ENCODE measurements at places on chromosomes 2 and 18.

DNA sequence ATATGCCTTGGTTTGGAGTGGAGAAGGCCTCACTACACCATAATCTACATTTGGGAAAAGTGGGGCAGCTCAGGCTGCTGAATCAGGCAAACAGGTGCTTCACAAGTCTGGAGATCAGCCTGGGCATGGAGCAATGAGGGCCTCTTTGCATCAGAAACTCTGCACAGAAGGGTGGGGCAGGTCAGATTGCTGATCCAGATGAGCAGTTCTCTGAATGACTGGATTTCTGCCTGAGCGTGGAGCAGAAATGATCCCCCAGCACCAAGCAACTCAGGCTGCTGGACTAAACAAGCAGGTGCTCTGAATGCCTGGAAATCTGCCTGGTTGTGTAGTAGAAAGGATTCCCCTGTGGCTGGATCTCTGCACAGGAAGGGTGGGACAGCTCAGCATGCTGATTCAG, 605.3 kb upstream of the ZNF804A start:
- no peak for DNase-seq

DNA sequence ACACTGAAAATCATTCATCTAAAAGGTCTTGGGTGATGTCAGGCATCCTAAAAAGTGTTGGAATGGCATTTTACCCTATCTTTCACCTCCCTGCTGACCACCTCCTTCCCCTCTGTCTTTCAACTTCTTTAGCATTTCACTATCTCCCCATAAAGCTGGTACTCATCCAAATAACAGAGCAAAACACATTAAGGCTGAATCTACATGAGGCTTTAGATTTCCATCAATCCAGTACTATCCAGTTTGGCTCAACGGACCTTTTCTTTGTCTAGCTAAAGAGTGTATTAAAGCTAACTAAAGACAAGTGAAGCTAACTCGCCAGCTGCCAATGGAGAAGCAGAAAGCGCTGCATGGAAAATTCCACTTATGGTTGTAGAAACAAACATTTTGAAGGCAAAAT, 122.5 kb upstream of the NCKAP5 start:
- no peak for DNase-seq

DNA sequence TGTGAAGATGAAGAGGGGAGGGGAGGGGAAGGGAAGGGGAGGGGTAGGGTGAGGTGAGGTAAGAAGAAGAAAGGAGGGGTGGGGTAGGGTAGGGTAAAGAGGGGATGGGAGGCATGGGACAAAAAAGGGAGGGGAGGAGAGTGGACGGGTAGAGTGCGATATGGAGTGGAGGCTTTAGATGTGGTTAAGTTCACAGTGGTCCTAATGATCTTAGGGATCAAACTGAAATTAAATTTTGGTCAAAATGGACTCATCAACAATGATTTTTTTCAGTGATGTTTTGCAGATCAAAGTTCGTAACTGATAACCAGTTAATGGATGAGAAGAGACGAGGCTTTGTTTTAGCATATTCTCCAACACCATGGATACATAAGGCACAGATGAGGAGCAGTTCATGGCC, 513.9 kb upstream of the ACVR2A start:
- DNase-seq = no peak

DNA sequence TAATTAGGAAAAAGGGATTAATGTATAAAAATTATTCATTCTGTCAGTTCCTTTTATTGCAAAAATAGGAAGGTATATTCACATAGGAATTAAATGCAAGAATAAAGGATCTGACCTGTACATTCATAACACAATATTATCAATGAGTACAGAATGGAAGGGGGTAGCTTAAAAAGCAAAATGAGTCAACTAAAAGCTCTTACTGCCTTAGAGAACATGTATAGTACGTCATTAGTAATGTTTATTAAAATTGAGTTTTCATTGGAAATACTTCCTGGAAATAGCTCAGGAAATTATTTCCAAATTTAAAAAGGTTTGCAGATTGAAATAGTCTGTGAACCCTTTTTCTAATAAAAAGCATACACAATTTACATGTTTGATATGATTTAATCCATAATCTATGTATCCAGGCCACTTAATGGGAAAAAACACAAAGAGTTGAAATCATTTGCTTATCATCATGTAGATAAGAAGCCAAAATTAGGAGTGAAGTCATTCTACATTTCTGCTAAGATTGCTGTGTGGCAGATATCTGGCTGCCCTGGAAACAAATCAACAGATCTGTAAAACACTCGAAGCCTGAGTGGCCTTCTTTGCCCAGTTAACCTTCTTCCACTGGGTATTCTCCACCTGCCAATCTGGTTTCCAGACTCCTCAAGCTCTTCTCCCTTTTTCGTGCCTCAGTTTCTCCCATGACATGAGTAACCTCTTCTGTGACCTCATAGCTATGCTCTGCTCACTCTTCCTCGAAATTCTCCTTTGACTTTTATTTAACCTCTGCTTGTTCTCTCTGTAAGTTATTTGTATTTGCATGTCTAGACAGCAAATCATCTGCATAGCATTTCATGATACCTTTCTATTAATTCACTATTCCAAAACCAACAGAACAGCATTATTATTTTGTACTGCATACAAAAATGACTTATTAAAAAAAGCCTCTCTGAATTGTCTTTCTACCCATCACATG, 181.2 kb upstream of the REV1 start:
- DNase-seq = no peak

DNA sequence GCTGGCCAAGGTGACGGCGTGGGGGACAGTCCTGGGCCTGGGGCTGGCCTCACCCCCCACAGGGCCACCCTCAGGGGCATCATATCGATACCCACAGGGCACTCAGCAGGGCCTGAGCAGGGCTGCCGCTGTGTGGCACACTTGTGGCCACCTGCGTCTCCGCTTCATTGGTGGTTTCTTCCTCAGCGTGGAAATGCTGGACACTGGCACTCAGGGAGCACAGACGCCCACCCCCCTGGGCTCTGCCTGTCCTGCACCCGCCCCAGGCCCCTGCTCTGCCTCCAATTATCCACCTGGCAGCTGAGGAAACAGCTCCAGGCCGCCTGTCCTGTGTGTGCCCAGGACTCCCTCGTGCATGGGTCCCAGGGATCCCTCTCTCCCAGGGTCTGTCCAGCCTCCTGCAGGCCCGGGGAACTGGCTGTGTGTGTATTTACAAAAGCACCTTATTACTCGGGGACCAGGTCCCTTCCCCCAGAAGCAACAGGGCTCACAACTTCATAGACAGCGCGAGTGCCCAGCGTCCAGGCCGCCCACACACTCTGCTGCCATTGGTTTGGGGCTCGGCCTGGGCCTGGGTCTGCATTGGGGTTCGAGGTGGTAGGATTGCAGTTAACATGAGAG, 13.1 kb downstream of the CROCC2 start:
- no peak for DNase-seq

- no peak for DNase-seq
These were observed 209.0 kb upstream of the KYNU start for GRCh38 chr2:142668420-142668819.

- no peak for DNase-seq
These were observed 142.9 kb downstream of the PLCL1 start for GRCh38 chr2:197947219-197947757.

DNA sequence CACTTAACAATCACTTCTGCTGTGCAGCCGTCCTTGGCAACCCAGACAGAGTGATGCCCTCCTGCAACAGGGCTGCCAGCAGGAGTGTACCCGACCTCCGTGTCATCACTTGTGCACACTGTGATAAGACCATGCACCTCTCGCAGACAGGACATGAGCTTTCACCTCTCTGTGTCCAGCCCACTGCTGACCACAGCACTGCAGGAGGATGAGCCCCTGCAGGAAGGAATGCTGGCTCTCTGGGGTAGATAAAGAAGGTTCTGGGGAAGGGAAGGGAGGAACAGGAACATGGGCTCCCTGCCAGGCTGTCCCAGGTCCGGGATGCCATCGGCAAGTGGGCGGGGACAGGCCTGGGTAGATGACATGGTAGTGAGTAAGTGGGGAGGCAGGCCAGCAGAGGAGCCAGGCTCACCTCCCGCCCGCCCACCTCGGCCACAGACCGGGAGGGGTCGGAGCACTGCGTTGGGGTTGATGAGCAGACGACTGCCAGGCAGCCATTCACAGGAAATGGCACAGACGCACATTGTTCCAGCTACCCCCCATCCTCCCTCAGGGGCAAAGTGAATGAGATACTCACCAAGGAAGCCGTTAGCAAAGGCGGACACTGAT, 18.6 kb upstream of the COL6A3 start:
- DNase-seq = peak; percentile 26

- DNase-seq = no peak
These were observed 135.5 kb downstream of the MYO3B start for GRCh38 chr2:170313347-170313991.

DNA sequence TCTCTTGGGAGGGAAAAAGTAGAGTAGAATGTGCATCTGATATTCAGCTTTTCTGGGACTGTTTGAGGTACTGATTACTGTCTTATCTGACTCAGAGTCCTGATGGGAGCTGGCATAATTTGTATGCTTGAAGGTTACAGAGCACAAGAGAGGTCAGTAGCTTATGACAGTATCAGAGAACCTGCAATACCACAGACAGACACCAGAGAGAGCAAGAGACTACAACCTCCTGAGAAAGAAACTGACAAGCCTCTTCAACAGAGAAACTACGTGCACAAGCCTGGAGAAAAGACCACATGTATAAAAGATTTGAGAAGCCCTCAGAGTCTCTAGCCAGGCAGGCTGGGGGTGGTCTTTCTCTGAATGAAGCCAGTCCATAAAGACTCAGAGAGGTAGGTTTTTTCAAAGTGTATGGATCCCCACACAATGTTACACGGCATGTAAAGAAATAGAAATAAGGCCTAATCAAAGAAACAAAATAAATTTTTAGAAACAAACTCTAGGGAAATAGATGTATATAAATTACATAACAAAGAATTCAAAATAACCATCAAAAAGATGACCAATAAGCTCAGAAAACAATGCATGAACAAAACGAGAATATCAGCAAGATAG, 568.3 kb downstream of the LRRTM4 start:
- DNase-seq = no peak

GRCh38 chr2:76958749-76959148, 563.4 kb downstream of the LRRTM4 start:
- no peak for DNase-seq

GRCh38 chr18:63752636-63753035, 22.6 kb upstream of the SERPINB7 start:
- DNase-seq = no peak

- DNase-seq = no peak
These were observed 58.0 kb downstream of the LRRFIP1 start for GRCh38 chr2:237685408-237685807.

DNA sequence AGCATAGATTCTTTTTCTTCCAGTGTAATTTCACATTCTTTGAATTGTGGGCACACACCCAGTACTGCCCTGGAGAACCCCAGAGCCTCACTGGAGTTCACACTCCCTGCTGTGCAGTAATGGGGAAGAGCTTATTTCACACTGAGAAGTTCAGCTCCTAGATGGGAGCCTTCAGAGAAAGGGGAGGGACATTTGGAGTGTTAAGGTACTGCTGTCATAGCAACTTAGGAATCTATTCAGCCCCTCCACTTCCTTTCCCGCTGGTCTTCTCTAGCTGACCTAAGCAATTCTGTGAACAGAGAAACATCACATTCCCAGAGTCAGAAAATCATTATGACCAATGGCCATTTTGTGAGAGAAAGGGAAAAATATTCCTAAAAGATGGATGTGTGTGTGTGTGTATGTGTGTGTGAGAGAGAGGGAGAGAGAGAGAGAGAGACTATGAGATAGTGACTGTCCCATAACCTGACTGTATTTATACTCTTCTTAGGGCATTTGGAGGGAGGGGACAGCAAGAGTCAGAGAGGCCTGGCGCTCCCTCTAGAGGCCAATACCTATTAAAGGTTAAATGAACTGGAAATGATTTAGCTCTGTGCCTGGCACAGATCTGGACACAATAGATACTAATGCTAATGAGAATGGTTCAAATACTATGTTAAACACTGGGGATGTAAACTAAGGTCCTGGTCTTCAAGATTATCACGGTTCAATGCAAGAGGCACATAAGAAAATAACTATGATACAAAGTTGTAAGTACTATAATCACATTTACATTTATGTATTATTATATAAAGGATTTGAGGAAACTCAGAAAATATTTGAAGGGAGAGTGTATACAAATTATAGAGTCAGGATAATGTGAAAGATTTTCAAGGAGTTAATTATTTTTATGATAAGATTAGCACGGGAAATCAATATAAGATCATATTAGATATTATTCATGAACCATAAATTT, 41.5 kb upstream of the RPE start:
- DNase-seq = no peak

- no peak for DNase-seq
These were observed 170.2 kb downstream of the THADA start for GRCh38 chr2:43425659-43426058.

DNA sequence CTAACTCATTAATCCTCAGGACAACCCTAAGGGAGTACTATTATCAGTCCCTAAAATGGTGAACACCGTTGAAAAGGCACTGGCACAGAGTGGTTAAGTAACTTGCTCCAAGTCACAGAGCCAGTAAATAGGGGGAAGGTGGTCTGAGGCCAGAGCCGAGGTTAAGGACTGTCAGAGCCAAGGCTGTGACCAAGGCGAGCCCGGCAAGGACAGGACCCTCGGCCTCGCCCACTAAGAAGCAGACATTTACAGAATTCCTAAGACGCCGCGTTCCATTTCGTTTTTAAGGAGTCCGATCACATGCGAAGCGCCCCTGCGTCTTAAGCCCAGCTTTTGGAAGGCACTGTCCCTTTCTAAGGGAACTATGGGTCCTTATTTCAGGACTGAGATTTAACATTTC, 1.1 kb downstream of the PDIA6 start:
- DNase-seq = no peak

DNA sequence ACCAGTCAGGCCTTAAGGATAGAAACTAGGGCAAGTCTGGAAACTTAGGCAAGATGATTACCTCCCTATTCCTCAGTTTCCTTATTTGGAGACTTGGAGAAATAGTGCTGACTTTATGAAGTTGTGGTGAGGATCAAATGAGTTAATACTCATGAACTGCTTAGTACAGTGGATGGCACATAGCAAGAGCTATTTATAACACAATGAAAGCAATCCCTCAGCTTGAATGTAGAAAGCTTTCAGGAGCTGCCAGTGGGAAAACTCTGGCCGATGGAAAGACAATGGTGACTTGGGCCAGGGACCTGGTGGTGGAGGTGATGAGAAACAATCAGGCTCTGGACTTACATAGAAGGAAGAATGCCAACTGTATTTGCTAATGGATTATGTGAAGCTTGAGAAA, 269.4 kb upstream of the THUMPD2 start:
- DNase-seq = no peak

GRCh38 chr2:181780047-181780651, 99.8 kb upstream of the NEUROD1 start:
- no peak for DNase-seq

GRCh38 chr2:43130548-43130875, 95.9 kb downstream of the ZFP36L2 start:
- DNase-seq = no peak

- no peak for DNase-seq
These were observed 53.9 kb downstream of the KCTD18 start for GRCh38 chr2:200455958-200456421.

- peak; percentile 22 for DNase-seq
These were observed 33.3 kb downstream of the UXS1 start for GRCh38 chr2:106160786-106161261.

DNA sequence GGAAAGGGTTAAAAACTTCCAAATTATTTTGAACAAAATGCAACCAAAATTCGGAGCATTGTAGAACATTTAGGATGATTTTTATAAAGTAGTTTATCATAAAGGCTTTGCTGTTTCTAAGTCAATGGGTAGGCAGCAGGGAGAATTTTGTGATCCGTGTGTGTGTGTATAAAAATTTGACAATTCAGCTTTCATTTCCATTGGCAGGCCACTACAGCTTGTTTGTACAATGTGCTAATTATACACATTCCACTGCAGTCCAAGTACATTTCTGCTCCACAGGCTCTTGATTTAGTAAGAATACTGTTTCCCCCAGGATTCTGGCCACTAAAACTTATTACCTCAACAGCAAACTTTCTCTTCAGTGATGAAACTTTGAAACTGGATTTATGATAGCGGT, 71.8 kb upstream of the LTBP1 start:
- DNase-seq = no peak
